GM12878 (cell line): ENCODE measurements at places on chromosomes 6 and 20.

GRCh38 chr6:13676551-13677156, 35.0 kb downstream of the RANBP9 start:
- no peaks in the 10 kb centered on the region for H3K27me3 ChIP-seq
- H3K4me1 ChIP-seq: peaks cover 7% of the 10 kb centered on the region
- DNase-seq: no peak
- H3K4me3 ChIP-seq: no peak overlapping the region

- H3K4me1 ChIP-seq: peaks cover 24% of the 10 kb centered on the region
- H3K4me3 ChIP-seq: no peak overlapping the region
- H3K27me3 ChIP-seq: no peaks in the 10 kb centered on the region
- DNase-seq: no peak
Observed at GRCh38 chr6:52217761-52218160, 26.5 kb downstream of the IL17F start.

DNA sequence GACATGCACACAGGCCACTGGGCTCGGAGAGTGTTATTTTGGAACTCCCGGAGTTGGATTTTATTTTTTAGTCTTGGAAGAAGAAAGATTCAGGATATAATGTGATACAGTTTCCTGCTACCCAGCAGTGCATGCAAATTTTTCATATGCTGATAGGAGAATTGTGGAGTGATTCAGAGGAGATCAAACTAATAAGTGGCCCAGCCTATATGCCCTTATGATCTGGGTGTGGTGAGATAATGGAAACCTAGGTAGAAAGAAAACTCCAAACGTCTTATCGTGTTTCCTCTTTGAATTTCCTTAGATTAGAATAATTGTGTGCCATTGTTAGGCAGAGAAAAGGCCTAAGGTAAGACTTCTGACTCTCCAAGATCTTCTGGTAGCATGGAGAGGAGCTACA, 401.2 kb upstream of the BTBD3 start:
- H3K4me3 ChIP-seq: no peak overlapping the region
- no peaks in the 10 kb centered on the region for H3K27me3 ChIP-seq
- H3K36me3 ChIP-seq: no peaks in the 10 kb centered on the region
- H3K4me1 ChIP-seq: no peaks in the 10 kb centered on the region
- no peak for DNase-seq

GRCh38 chr6:35259948-35260590, 534 bp downstream of the ZNF76 start:
- H3K4me1 ChIP-seq: peaks cover 6% of the 10 kb centered on the region
- H3K36me3 ChIP-seq: no peaks in the 10 kb centered on the region
- H3K4me3 ChIP-seq: peak overlapping the region; percentile 70
- H3K27ac ChIP-seq: peak overlapping the region; percentile 85
- no peaks in the 10 kb centered on the region for H3K27me3 ChIP-seq

- H3K4me1 ChIP-seq: no peaks in the 10 kb centered on the region
- H3K27ac ChIP-seq: no peak overlapping the region
Observed at GRCh38 chr20:12575352-12576095, 433.2 kb upstream of the SPTLC3 start.

GRCh38 chr6:162528538-162528937, 199.0 kb downstream of the PRKN start:
- no peaks in the 10 kb centered on the region for H3K27me3 ChIP-seq
- H3K4me3 ChIP-seq: no peak overlapping the region
- no peaks in the 10 kb centered on the region for H3K4me1 ChIP-seq
- DNase-seq: no peak
- H3K36me3 ChIP-seq: no peaks in the 10 kb centered on the region

DNA sequence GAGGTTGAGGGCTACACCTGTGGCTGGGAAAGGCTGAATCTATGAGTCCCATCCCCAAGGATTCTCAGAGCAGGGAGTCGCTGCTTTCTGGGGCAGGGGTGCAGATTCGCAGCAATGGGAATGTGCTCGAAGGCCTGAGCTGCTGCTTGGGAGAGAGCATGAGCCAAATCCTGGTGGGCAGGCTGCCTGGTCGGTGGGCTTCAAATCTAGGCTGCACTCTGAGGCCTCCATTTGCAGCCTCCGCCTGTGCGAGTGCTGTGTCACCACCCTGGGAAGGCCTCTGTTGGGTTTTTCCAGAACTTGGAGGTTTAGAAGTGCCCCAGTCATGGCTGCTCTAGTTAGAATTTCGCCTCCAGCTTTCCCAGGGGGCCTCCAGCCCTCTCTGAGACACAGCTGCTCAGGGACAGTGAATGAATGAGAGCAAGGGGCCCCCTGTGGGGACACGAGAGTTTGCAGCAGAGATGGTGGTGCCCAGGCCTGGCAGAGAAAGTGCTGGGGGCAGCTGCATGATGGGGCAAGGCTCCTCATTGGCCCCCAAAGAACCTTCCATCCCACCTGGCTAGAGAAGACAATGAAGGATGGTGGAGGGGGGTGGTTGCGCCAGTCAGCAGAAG, 31.1 kb upstream of the RNF24 start:
- H3K27me3 ChIP-seq: no peaks in the 10 kb centered on the region
- no peaks in the 10 kb centered on the region for H3K4me1 ChIP-seq
- no peak for DNase-seq

DNA sequence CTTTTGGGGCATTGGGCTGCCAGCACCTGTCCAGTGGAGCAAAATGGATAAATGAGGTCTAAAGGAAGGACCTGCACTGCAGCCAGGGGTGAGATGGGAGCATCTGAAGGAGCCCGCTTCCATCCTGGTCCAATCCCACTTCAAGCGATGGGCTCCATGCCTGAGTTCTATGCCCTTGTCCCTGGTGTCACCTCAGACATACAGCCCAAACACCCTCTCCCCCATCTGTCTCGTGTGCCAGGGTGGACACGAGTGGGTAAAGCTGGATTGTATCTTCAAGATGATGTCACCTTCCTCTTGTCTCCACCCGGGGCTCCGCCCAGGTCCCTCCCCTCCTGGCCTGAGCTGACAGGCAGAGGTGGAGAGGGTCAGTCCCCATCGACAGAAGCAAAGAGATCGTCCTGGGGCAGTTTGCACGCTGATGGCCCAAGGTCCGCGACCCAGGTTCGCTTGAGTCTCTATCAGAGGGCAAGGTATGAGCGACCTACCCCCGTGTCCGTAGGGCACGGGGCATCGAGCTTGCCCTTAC, 544 bp downstream of the SMIM29 start:
- no peak for DNase-seq
- peak overlapping the region; percentile 81 for H3K4me3 ChIP-seq
- peaks cover 8% of the 10 kb centered on the region for H3K36me3 ChIP-seq

- H3K27me3 ChIP-seq: peaks cover 6% of the 10 kb centered on the region
- no peaks in the 10 kb centered on the region for H3K36me3 ChIP-seq
- no peaks in the 10 kb centered on the region for H3K4me1 ChIP-seq
Observed at GRCh38 chr6:133240511-133241085, 559 bp upstream of the EYA4 start.

DNA sequence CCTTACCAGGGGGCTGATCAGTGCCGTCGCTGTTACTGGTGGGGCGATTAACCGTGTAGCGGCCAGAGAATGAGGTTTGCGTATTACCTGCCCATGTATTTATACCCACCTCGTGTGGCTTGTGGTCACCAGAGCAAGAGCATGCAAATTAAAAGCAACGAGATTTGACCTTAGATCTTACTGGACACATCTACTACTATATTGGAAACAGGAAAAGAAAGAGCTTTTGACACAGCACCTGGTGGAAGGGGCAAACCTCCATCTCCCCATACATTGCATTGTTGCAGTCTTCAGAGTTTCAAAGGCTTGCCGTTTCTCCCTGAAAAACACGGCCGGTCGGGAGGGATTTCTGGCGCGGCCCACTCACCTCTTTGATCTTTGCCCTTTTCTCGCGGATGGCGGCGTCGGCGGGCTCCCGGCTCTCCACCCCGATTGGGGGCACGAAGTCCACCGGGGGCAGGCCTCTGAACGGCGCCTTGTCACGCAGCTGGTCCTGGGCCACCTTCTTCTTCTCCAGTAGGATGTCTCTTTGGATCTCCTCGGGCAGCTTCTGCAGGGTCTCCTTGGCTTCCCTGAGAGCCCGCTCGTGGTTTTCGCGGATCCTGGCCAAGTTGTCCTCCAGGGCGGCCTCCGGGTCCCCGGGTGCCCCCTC, 1.3 kb downstream of the MAN1A1 start:
- peaks cover 3% of the 10 kb centered on the region for H3K4me1 ChIP-seq
- peak overlapping the region; percentile 84 for H3K27ac ChIP-seq

GRCh38 chr6:156949376-156949775, 172.2 kb downstream of the ARID1B start:
- no peak for DNase-seq
- H3K36me3 ChIP-seq: peaks cover 3% of the 10 kb centered on the region; the same call in 1 of the 2 replicates
- no peaks in the 10 kb centered on the region for H3K27me3 ChIP-seq
- H3K4me3 ChIP-seq: no peak overlapping the region
- H3K4me1 ChIP-seq: peaks cover 4% of the 10 kb centered on the region; the same call in 1 of the 2 replicates
- H3K27ac ChIP-seq: no peak overlapping the region

- no peaks in the 10 kb centered on the region for H3K4me1 ChIP-seq
- no peaks in the 10 kb centered on the region for H3K27me3 ChIP-seq
- H3K27ac ChIP-seq: no peak overlapping the region
- H3K4me3 ChIP-seq: no peak overlapping the region
- DNase-seq: no peak
- peaks cover 11% of the 10 kb centered on the region; the same call in 1 of the 2 replicates for H3K36me3 ChIP-seq
Observed at GRCh38 chr6:149454346-149454848, 30.4 kb downstream of the ZC3H12D start.

DNA sequence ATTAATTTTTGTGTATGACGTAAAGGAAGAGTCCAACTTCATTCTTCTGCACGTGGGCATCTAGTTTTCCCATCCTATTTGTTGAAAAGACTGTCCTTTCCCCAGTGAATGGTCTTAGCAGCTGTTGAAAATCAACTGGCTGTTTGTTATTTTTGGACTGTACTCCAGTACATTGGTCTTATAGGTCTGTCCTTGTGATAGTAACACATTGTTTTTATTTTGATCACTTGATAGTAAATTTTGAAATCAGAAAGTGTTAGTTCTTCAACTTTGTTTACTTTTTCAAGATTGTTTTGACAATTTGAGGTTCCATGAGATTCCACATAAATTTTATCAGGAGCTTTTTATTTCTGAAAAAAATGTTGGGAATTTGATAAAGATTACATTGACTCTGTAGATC, 280.2 kb upstream of the FOXQ1 start:
- H3K36me3 ChIP-seq: no peaks in the 10 kb centered on the region
- H3K4me1 ChIP-seq: no peaks in the 10 kb centered on the region
- no peak overlapping the region for H3K27ac ChIP-seq
- DNase-seq: no peak
- H3K27me3 ChIP-seq: no peaks in the 10 kb centered on the region; the same call in none of the 2 replicates

DNA sequence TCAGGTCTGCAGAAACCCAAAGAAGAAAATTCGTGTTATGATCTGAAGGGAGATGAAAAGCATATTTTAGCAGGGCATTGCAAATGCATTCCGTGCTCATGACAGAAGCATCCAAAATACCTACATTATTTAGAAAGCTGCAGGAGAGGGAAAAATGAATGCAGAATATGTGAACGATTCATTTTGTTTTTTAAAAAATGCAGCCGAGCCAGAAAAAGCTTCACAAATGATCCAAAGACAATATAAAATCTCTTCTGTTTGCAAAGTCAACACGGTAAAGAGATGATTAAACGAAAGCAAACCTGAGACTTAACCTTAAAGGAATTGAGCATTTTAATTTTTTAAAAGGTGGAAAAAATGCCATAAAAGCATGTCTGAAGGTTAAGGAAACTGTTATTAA, 136.1 kb upstream of the SULF2 start:
- no peak overlapping the region for H3K27ac ChIP-seq
- H3K4me3 ChIP-seq: no peak overlapping the region
- no peaks in the 10 kb centered on the region for H3K27me3 ChIP-seq
- H3K4me1 ChIP-seq: no peaks in the 10 kb centered on the region
- no peak for DNase-seq

DNA sequence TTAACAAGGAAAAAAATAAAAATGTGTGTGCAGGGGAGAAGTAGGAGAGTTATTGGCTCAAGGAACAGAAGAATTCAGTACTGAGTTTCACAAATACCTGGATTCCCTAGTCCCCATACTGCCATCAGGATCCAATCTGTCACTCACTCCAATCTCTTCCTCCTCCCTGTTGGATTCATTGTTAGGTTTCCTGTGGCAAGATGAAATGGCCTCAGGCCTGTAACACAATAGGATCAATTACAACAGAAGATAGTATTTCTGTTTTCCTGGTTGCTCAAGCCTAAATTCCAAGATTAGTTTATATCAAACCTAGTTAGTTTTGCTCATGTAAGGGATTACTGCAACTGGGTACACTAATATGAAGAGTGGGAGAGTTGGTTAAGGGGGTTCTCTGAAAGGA, 24.4 kb downstream of the HCRTR2 start:
- H3K4me1 ChIP-seq: no peaks in the 10 kb centered on the region
- DNase-seq: no peak
- no peak overlapping the region for H3K27ac ChIP-seq

DNA sequence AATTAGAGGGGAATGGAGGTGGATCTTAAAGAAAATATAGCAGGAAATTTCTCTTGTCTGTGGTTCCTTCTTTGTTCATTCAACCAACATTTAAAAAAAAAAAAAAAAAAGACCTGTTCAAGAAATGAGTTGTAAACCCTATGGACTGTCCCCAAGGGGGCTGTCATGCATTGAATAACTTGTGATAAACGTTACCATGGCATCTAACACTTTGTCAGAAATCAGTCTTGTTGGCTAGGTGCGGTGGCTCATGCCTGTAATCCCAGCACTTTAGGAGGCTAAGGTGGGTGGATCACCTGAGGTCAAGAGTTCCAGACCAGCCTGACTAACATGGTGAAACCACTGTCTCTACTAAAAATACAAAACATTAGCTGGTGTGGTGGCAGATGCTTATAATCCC, 381.7 kb downstream of the BCKDHB start:
- H3K36me3 ChIP-seq: no peaks in the 10 kb centered on the region
- DNase-seq: no peak
- no peak overlapping the region for H3K27ac ChIP-seq

DNA sequence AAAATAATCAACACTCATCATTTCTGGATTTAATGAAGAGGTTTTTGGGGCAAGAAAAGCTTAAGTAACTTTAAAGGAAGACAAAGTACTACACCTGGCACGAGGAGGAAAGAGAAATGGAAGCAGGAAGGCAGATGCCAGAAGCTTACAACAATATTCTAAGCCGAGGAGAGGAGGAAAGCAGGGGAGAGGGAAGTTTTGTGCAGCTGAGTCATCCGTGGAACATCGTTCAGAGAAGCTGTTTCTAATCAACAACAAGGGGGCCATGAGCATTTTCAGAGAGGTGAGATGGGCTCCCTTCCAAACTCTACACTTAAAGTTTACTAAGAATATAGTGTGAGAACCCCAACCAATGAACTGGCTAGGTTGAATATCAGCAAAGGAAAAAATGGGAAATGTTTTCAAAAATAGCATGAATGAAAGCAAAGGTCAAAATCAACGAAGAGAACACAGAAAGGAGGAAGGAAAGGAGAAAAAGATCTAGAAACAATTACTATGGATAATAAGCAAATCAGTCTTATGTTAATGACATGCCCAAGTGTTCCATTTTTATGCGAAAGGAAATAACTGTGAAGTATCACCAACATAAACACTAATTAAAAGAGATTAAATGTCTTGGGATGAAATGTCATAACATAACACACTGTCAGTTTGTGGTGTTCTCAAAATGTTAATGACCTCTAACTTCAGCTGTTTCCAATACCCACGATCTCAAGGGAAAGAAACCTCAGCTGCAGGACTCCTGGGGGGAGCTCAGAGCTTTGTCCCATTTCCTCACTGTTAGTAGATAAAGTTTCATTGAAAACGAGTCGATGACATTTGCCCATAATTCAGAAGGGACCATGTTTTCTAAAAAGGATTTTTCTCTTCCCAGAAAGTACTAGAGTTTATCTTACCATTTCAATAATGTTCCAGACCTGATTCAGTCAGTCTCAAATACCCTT, 203.4 kb upstream of the STXBP5 start:
- no peaks in the 10 kb centered on the region for H3K4me1 ChIP-seq
- no peaks in the 10 kb centered on the region for H3K36me3 ChIP-seq
- no peaks in the 10 kb centered on the region for H3K27me3 ChIP-seq
- no peak overlapping the region for H3K4me3 ChIP-seq
- no peak overlapping the region for H3K27ac ChIP-seq
- DNase-seq: no peak
